ENCODE measurements at places on chromosomes 4 and X. TPM values are rescaled to one million over a fixed set of nuclear protein-coding genes. Genes with fewer than 3 reads are reported as not detected.

Gene GRK4
- total RNA-seq = 13.7 TPM

Gene CXXC4
- 0.10 TPM for total RNA-seq

DNA sequence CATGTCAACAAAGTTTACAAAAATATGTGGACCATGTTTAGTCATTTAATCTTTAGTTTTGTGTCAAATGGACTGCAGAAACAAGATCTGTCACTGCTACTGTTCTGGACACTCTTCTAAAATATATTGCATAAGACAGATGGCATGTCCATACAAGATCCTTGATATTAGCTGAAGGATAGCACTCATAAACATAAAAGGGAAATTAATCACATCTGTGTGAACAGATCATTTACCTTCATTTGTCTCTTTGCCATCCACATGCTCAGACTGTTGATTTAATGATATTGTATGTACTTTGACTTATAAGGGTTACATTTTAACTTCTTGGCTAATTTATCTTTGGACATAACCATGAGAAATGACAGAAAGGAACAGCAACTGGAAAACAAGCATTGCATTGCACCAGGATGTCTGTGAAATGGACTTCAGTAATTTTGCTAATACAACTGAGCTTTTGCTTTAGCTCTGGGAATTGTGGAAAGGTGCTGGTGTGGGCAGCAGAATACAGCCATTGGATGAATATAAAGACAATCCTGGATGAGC lies at the start of gene UGT2B7:
TSS of gene UGT2B7 (plus strand) at position 364 of the 546 bp plus-strand sequence. CDS start at position 411, 47 bp downstream.
- peak; percentile 36 for ATAC-seq

DNA sequence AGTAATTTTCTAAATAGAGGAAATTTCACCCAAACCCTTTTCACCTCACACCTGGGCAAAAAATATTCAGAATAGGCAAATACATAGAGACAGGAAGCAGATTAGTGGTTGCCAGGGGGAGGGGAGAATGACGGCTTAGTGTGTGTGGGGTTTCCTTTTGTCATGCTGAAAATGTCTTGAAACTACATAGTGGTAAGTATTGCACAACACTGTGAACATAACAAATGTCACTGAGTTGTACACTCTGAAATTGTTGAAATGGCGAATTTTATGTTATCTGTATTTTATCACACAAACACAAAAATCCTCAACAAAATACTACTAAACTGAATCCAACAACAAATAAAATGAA lies 60.7 kb upstream of the PLAC1 start:
- ATAC-seq = no peak

DNA sequence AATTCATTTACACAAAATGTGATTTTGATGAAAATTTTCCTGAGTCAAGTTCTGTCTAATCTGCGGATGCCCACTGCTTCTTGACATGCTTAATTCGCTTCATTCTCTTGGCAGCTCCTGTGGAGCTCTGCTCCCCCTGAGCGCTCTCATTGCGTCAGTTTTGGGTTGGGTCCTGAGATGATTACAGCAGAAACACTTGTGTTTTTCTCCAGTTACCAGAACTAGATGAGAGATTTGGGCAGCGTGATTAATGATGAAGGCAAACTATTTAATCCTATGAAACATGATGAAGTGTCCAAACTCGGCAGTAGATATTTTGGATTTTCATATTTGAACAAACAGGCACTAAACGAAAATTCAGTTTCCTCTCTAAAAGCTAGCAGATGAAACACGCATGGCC lies 4.2 kb upstream of the CXCL1 start:
- ATAC-seq = no peak

Gene CXCR3
- total RNA-seq = 0.05 TPM

GRCh38 chr4:48078862-48079655 lies 55.0 kb downstream of the TXK start:
- no peak for ATAC-seq

Gene FSTL5
- 9.1 TPM for total RNA-seq

Gene ZNF157
- 0.82 TPM for total RNA-seq

- no peak for ATAC-seq
These were observed 29.8 kb downstream of the CD99L2 start for GRCh38 chrX:150868625-150869024.

Gene ZNF718
- 12.1 TPM for total RNA-seq

DNA sequence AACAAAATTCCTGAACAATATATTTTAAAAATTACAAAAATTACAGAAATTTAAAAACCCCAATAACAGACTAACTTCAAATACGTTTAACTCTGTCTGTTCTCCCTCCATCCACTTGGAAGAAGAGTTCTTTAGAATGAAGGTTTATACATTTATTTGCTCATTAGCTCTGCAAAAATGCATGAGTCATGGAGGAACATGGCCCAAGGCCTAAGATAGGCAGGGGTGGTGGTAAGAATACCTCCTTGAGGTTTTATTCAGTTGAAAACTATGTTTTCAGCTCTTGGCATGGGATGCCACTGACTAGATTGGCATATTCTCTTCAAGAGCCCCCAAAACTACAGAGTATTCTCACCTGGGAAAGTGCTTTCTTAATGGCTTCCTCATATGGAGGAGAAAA lies 8.8 kb upstream of the LRRC66 start:
- ATAC-seq = no peak

Gene TLR8
- total RNA-seq = 0.04 TPM

Gene RIBC1
- 2.2 TPM for total RNA-seq

DNA sequence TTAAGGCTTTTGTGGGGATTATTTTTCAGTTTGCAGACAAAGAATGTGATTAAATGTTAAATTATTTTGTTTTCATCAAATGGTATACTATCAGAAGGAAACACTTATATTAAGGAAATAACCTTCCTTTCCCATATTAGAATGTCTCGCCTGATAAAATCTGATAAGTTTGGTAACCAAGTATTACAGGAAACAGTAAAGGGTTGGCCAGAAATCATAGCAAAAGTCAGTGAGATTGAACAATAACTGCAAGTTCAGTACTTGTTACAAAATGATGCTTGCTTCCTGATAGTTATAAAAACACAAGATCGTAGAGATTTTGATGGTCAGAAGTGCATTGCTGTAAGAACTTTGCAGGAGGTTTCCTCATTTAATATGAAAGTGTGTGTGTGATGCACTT lies 40.5 kb downstream of the FABP2 start:
- ATAC-seq = no peak

Gene SPATA4
- total RNA-seq = not detected

DNA sequence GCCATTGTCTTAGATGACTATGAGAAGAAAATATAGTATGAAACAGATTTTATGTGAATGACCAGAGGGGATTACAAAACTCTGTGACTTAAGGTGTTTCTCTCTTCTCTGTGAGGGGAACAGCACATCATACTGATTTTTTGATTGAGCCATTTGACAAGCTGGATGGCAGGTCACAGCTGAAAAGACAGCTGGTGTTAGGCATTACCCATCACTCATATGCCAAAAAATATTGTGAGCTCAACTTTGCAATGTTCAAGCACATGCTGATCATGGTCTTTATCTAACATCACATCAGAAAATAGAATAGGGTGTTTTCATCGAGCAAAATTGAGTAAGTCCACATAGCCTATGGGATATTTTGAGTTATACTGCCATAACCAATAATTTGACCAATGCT lies 86.7 kb upstream of the TECRL start:
- no peak for ATAC-seq

DNA sequence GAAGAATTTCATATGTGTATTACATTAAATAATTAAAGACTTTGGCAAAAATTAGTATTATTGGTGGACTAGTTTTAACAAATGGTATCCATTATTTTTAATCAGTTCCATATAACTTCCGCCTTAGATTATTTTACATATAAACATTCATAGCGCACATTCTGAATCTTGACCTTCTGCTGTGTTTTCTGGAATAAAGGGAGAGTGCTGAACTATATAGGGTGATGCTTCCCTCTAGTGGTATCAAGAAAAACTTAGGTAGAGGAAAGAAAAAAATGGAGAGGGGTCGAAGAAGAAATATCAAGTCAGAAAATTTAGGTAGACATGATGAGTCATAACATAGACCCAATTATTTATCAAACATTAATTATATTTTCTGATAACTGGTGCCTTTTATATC lies 155.6 kb upstream of the PACRGL start:
- ATAC-seq = no peak

GRCh38 chr4:73740353-73740778 lies at the start of gene CXCL8:
Gene CXCL8, plus strand, starts transcription at chr4:73740569. Its CDS starts 90 bp downstream, at chr4:73740659.
- ATAC-seq = no peak

- no peak for ATAC-seq
These were observed 81.0 kb downstream of the CPXCR1 start for GRCh38 chrX:88828011-88828410.

DNA sequence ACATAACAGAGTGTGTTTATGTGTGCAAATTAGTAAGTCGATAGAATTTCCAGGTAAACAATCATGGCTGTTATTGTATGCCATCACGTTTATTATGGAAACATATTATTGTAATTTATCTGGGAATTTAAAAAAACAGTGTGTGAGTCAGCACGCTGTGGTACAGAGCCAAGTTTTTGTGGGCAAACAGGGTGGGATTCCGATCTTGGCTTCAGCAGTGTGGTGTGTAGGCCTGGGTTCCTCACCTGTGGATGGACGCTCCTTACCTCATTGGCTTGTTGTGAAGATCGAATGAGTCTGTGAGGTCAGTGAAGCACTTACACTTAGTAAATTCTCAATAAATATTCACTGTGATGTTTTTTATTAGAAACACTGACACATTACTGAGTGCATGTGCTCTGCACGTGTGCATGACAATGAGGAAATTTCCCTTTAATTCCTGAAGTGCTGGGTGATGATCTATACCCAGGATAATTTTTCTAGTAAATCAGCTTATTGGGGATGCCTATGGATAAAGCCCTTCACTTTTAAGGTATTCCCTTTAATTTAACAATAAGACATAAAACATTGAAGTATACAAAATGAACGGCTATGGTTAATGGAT lies 36.4 kb downstream of the SLIT2 start:
- no peak for ATAC-seq

DNA sequence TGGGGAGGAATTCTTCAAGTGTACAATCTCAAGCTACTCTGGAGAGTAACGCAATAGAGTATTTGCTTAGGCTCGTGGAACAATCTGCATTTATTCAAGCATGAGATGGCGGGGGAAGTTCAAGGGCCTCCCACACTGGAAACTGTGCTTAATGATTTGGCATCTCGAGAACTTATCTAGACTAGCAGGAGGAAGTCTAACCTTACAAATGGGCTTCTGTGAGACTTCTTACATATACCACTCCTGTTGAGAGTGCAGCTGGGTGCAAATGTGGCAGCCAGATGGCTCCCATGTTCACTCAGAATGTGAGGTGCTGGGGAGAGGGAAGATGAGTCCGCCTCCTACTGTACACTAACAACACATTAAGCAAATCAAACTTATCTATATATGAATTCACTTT lies 29.3 kb upstream of the PTPN13 start:
- no peak for ATAC-seq

Gene RAI2
- 4.1 TPM for total RNA-seq

DNA sequence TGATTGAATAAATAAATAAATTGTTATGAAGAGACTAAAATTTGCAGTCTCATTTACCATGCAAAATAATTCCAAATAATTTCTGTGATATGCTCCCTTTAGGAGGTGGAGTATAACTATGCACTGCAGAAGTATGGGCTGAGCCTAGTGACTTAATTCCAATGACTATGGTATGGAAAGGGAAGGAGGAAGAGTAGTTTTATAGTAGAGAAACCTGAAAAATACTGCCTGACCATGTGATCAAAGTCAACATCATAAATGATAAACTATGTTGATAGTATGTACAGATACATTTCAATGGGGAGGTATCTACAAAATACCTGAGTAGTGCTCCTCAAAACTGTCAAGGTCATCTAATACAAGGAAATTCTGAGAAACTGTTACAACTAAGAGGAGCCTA lies 14.6 kb downstream of the CXCL8 start:
- ATAC-seq = no peak

DNA sequence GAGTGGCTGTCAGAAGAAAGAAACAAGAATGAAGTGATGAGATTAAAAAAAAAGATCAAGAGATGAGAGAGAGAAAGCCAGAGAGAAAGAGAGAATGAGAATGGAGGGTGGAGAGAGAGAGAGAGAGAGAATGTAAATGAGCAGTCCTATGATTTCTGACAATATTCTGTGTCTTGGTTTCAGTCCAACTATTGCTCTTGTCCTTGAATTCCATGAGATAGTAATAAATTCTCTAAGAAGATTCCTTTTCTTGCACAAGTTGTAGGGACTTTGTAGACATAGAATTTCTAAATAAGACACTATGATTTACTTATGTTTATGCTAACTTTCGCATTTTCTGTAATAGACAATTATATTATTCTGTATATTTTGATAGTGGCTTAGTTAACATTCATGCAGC lies 149.6 kb upstream of the CTSO start:
- ATAC-seq = no peak

DNA sequence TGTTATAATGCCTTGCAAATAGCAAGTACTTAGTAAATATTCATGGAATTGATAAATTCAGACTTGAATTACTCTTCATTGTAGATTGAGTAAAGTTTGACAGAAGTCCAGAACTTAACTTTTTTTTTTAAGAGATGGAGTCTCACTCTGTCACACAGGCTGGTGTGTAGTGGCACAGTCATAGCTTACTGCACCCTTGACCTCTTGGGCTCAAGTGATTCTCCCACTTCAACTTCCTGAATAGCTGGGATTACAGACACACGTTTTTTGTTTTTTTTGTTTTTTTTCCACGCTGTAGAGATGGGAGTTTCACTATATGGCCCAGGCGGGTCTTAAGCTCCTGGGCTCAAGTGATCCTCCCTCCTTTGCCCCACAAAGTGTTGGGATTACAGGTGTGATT lies 32.1 kb downstream of the UBE2K start:
- no peak for ATAC-seq

- no peak for ATAC-seq
These were observed 382.2 kb upstream of the SPOCK3 start for GRCh38 chr4:167616476-167616875.

GRCh38 chrX:39648548-39649254 lies 449.1 kb downstream of the BCOR start:
- ATAC-seq = no peak

GRCh38 chrX:103124284-103124683 lies 31.3 kb upstream of the NXF3 start:
- no peak for ATAC-seq

DNA sequence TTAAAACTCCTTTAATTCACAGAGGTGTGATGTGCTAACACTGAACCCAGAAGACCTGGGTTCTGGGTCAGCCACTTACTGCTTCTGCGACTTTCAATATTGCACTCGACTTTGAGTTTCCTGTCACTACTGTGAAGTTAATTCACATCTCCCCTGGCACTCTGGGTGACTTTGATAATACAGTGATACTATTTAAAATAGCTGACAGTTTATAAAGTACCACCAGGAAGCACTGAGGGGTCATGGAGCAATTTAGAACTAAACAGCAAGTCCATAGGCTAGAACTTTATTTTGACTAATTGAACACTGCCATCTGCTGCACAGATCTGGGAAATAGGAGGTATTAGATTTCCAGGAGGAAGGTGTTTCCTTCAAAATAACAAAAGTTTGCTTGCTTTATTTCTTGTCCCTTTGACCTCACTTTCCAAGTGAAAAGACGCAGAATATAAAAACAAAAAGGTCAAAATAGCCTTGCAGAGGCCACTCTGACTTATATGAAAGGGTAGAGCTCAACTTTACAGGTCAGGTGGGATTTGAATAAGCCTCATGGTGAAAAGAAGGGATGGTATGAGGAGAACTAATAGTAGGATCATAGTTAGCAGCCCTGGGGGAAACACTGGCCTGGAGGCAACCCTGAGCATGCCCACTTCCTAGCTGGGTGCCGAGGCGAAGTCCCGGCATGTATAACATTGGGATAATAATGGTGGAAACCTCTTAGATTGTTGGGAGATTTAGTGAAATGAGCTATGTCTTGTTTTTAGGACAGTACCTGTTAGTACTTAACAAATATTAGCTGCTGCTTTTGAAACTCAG lies 53.4 kb downstream of the ZNF518B start:
- ATAC-seq = no peak

- ATAC-seq = no peak
These were observed 3.0 kb downstream of the RASGEF1B start for GRCh38 chr4:81468678-81469077.

Gene AADAT
- total RNA-seq = 11.5 TPM

Measured in motor neuron (in vitro differentiated cells).